ENCODE measurements at places on chromosomes 13 and 19. TPM values are rescaled to one million over a fixed set of nuclear protein-coding genes. Genes with fewer than 3 reads are reported as not detected.

DNA sequence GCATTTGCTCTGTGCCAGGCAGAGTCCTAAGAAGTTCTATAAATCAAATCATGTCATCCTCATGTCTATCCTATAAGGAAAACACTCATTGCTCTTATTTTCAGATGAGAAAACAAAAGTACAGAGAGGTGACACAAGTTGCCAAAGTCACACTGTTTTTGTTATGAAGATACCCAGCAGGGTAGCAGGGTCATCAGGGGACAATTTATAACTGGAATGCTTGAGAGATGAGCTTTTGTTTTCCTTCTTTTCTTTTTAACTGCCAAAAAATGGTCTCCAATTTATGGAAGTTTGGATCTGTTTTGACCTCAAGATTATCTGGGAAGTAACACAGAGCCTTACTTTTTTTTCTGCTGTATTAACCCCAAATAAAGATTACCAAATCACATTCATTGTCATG, 354.1 kb downstream of the SUCLA2 start:
- no peak overlapping the region for H3K4me3 ChIP-seq
- H3K27ac ChIP-seq, result no peak overlapping the region
- H3K27me3 ChIP-seq, result no peaks in the 10 kb centered on the region
- DNase-seq, result no peak
- H3K4me1 ChIP-seq, result no peaks in the 10 kb centered on the region

DNA sequence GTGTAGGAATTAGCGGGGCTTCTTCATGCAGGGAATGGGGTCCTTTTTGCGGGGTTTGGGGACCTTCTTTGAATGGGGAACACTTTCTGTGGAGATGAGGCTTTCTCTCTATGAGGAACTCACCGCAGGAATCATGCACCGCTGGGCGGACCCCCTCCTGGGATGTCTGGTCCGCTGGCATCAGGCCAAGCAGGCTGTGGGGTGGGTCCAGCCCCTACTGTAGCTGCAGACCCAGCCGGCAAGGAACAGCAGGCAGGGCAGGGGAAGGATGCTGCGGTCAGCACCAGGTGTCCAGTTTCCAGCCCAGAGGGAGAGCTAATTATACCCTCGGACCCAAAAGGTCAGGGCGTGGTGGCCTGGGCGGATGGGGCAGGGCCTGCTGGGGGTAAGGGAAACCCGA, 1.8 kb downstream of the MYBPC2 start:
- H3K27me3 ChIP-seq, result no peaks in the 10 kb centered on the region
- no peak for DNase-seq
- H3K4me1 ChIP-seq, result no peaks in the 10 kb centered on the region
- no peak overlapping the region for H3K27ac ChIP-seq

GRCh38 chr19:5360003-5360780, 19.6 kb upstream of the PTPRS start:
- H3K4me1 ChIP-seq, result no peaks in the 10 kb centered on the region
- no peaks in the 10 kb centered on the region for H3K27me3 ChIP-seq
- no peak overlapping the region for H3K4me3 ChIP-seq
- H3K36me3 ChIP-seq, result no peaks in the 10 kb centered on the region
- no peak for DNase-seq

- H3K4me3 ChIP-seq, result no peak overlapping the region
- no peaks in the 10 kb centered on the region for H3K36me3 ChIP-seq
- peak overlapping the region; percentile 14 for H3K27ac ChIP-seq
- H3K27me3 ChIP-seq, result no peaks in the 10 kb centered on the region
Measured at GRCh38 chr13:76292726-76293125, 593.5 kb downstream of the KCTD12 start.

DNA sequence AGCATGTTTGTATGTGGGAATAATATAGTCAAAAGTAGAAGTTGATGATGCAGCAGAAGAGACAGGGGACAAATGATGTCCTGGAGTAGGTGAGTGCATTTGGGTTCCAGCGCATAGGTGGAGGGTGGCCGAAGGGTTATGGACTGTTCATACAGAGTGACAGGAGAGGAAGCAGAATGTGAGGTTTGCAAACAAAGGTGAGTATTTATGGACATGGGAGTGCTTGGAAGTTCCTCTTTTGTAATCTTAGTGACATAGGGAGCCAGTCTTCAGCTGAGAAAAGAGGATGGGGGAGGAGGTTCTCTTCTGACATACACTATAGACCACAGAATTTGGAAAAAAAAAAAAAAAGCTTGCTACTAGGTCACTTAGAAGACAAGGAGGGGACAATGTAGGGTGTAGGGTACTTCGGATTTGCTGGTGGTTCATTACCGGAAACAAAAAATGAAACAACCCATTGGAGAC, 331.6 kb downstream of the DLEU7 start:
- H3K27me3 ChIP-seq, result no peaks in the 10 kb centered on the region
- no peak overlapping the region for H3K27ac ChIP-seq
- no peak for DNase-seq
- no peak overlapping the region for H3K4me3 ChIP-seq

GRCh38 chr19:45882652-45883585, 3.0 kb downstream of the IRF2BP1 start:
- peak; percentile 94 for DNase-seq
- H3K27ac ChIP-seq, result no peak overlapping the region
- no peak overlapping the region for H3K4me3 ChIP-seq
- H3K36me3 ChIP-seq, result no peaks in the 10 kb centered on the region
- H3K4me1 ChIP-seq, result peaks cover 3% of the 10 kb centered on the region
- H3K27me3 ChIP-seq, result no peaks in the 10 kb centered on the region

DNA sequence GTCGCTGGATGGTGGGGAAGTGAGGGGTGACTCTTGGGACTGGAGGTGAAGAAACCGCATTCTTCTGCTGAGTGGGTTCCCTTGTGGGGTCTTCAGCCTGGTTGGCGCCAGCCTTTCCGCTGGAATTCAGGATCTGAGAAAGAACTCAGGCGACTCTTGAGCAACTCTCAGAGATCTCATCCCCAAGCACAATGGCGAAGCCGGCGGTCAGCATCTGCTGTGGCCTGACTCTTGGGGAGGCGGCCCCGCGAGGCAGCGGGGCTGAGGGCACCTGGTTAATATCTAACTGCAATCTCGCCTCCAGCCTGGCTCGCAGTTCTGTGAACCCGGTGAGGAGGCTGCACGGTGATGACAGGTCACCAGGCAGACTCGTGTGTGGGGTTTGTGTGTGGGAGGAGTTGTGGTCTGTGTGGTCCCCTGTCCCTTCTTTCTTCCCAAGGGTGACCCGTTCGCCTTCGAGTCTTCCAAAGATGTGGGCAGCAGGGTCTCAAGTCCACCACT, 883 bp downstream of the ZNF441 start:
- peak; percentile 54 for DNase-seq
- no peaks in the 10 kb centered on the region for H3K4me1 ChIP-seq
- H3K27me3 ChIP-seq, result no peaks in the 10 kb centered on the region

DNA sequence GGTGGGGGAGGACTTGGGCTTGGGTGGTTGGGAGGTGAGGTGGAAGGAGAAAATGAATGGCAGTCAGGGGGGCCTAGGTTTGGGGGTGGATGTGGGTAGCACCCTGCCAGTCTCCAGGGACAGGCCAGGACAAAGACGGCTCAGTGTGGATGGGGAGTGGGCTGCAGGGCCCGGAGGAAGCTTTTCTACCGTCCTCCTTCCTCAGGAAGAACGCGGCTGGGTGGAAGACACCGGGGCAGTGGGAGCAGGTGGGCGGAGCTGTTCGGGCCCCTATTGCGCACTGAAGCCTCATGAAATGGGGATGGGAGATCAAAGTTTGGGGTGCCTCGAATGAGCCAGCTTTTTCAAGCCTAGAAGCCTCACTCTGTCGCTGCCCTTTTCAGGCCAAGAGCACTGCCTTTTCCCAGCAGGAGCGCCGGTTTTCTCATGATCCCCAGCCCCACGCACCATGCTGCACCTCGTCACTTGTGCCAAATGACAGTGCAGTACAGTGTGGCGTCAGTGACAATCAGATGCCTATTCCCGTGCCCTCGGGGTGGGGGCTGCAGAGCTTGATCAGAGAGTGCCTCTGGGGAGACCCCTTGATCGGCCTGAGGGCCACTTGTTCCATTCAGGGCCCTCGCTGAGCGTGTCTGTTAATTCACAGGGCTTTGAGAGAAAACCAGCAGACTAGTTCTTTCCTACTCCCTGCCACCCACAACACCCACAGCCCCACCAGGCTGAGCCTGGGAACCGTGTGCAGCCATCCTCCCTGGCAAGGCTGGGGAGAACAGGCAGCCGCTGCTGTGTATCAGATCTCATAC, 1.5 kb downstream of the CALM3 start:
- peaks cover 4% of the 10 kb centered on the region for H3K4me1 ChIP-seq
- peak overlapping the region; percentile 18 for H3K27ac ChIP-seq
- no peaks in the 10 kb centered on the region for H3K36me3 ChIP-seq
- H3K27me3 ChIP-seq, result no peaks in the 10 kb centered on the region
- no peak for DNase-seq

- H3K27me3 ChIP-seq, result no peaks in the 10 kb centered on the region
- peak; percentile 97 for DNase-seq
- peaks cover 4% of the 10 kb centered on the region for H3K36me3 ChIP-seq
- no peak within 1 kb of the TSS for H3K27ac ChIP-seq
Measured at GRCh38 chr19:50025794-50026549, at the start of gene ZNF473. TSS of gene ZNF473 (plus strand) at chr19:50026005. CDS start at chr19:50031083, 5,078 bp downstream.

GRCh38 chr19:57583521-57584416, at the start of gene ZIK1:
TSS of gene ZIK1 (plus strand) at chr19:57584145. CDS start at chr19:57584357, 212 bp downstream.
- no peaks in the 10 kb centered on the region for H3K27me3 ChIP-seq
- peaks cover 9% of the 10 kb centered on the region for H3K36me3 ChIP-seq
- DNase-seq, result peak; percentile 94
- H3K4me1 ChIP-seq, result no peaks in the 10 kb centered on the region

GRCh38 chr19:33193865-33194362, at the start of gene LRP3:
TSS of gene LRP3 (plus strand) at chr19:33194330. CDS start at chr19:33194786, 456 bp downstream.
- H3K36me3 ChIP-seq, result no peaks in the 10 kb centered on the region
- peak within 1 kb of the TSS; percentile 76 for H3K4me3 ChIP-seq
- no peaks in the 10 kb centered on the region for H3K4me1 ChIP-seq
- DNase-seq, result peak; percentile 79
- no peak within 1 kb of the TSS for H3K27ac ChIP-seq

- no peaks in the 10 kb centered on the region for H3K36me3 ChIP-seq
- no peak for DNase-seq
- no peak overlapping the region for H3K4me3 ChIP-seq
Measured at GRCh38 chr13:31209172-31209840, 9.5 kb downstream of the B3GLCT start.

- H3K4me3 ChIP-seq, result no peak overlapping the region
- no peak overlapping the region for H3K27ac ChIP-seq
- no peaks in the 10 kb centered on the region for H3K27me3 ChIP-seq
- no peaks in the 10 kb centered on the region for H3K4me1 ChIP-seq
Measured at GRCh38 chr19:47370045-47370611, 21.0 kb downstream of the DHX34 start.

DNA sequence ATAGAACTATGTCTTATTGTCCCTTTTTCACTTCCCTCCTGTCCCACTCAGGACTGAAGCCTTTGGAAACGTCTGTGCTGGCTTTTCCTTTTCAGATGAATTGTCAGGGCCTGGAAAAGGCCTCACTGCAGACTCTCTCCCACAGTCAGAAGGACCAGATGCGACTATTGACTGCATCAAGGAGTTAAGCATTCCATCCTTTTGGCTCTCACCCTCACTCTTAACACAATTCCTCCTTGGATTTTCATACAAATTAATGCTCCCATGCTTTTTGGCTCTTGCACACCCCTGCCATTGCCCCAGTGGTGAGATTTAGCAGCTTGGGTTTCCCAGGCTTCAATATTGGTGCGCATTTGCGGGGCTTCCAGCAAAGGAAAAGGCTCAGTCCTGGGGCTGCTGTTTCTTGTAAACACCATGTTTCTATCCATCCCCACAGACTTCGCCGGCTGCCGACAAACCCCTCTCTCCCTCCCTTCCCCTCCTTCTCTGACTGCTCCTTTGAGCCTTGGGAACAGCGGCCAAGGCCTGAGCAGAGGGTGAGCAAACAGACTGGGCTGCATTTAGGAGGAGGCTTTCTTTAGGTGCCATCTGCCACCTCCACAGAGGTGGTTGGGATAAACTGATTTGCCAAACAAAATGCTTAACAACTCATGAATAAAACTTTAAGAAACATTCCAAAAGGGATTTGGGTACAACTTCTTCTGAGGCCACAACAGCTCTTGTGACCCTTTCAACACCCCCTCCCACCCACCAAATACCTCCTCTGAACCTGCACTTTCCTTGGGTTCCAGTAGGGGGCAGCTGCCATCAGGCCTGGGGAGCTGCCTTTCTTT, 48.6 kb upstream of the PCDH8 start:
- no peak overlapping the region for H3K4me3 ChIP-seq
- DNase-seq, result no peak
- H3K27ac ChIP-seq, result no peak overlapping the region
- no peaks in the 10 kb centered on the region for H3K36me3 ChIP-seq
- H3K27me3 ChIP-seq, result no peaks in the 10 kb centered on the region

GRCh38 chr13:22227895-22228294, 557.0 kb downstream of the FGF9 start:
- no peak overlapping the region for H3K4me3 ChIP-seq
- DNase-seq, result no peak
- H3K27me3 ChIP-seq, result no peaks in the 10 kb centered on the region
- H3K27ac ChIP-seq, result no peak overlapping the region

- no peaks in the 10 kb centered on the region for H3K27me3 ChIP-seq
- H3K27ac ChIP-seq, result peak overlapping the region; percentile 86
- DNase-seq, result no peak
- no peak overlapping the region for H3K4me3 ChIP-seq
- H3K4me1 ChIP-seq, result no peaks in the 10 kb centered on the region
Measured at GRCh38 chr19:19489804-19490204, 25.5 kb downstream of the TSSK6 start.

GRCh38 chr13:93079294-93079693, 147.3 kb upstream of the GPC6 start:
- H3K27me3 ChIP-seq, result no peaks in the 10 kb centered on the region
- H3K4me1 ChIP-seq, result no peaks in the 10 kb centered on the region

- no peaks in the 10 kb centered on the region for H3K27me3 ChIP-seq
- H3K4me3 ChIP-seq, result no peak overlapping the region
- no peak overlapping the region for H3K27ac ChIP-seq
- no peaks in the 10 kb centered on the region for H3K36me3 ChIP-seq
- DNase-seq, result no peak
Measured at GRCh38 chr13:25213715-25214114, 41.6 kb upstream of the AMER2 start.

GRCh38 chr19:48230555-48231129, 25.1 kb downstream of the CARD8 start:
- H3K4me1 ChIP-seq, result no peaks in the 10 kb centered on the region
- no peaks in the 10 kb centered on the region for H3K27me3 ChIP-seq
- no peaks in the 10 kb centered on the region for H3K36me3 ChIP-seq
- H3K4me3 ChIP-seq, result no peak overlapping the region
- DNase-seq, result no peak
- H3K27ac ChIP-seq, result no peak overlapping the region

- no peak for DNase-seq
- no peaks in the 10 kb centered on the region for H3K4me1 ChIP-seq
- H3K36me3 ChIP-seq, result no peaks in the 10 kb centered on the region
- no peak overlapping the region for H3K27ac ChIP-seq
Measured at GRCh38 chr13:86864376-86864775, 806.8 kb upstream of the SLITRK5 start.

GRCh38 chr13:98105929-98106336, 37.0 kb upstream of the FARP1 start:
- no peak for DNase-seq
- H3K4me3 ChIP-seq, result no peak overlapping the region
- H3K27me3 ChIP-seq, result no peaks in the 10 kb centered on the region
- no peak overlapping the region for H3K27ac ChIP-seq
- H3K4me1 ChIP-seq, result no peaks in the 10 kb centered on the region
- no peaks in the 10 kb centered on the region for H3K36me3 ChIP-seq

MBNL2 gene
- total RNA-seq, result 79.4 TPM

CEACAM3 gene
- 0.99 TPM for total RNA-seq

LRRC25 gene
- 15.6 TPM for total RNA-seq

TMIGD2 gene
- not detected for total RNA-seq

PTGIR gene
- total RNA-seq, result 70.4 TPM

CD70 gene
- total RNA-seq, result 0.42 TPM

IGFL2 gene
- not detected for total RNA-seq

SLITRK5 gene
- 0.45 TPM for total RNA-seq

CDX2 gene
- total RNA-seq, result not detected

CCDC122 gene
- 8.6 TPM for total RNA-seq

SPACA7 gene
- not detected for total RNA-seq

GNA15 gene
- total RNA-seq, result 12.5 TPM

GPR32 gene
- total RNA-seq, result not detected

CEACAM19 gene
- 12.7 TPM for total RNA-seq
